ENCODE measurements at places on chromosomes 11 and 22. TPM values are rescaled to one million over a fixed set of nuclear protein-coding genes. Genes with fewer than 3 reads are reported as not detected.

The CRYBB3 gene
- total RNA-seq = not detected

The TNNI2 gene
- total RNA-seq = not detected

The RTN4RL2 gene
- total RNA-seq = 0.72 TPM

The ALDH3B2 gene
- not detected for total RNA-seq

The FOLR2 gene
- not detected for total RNA-seq

The TRPM5 gene
- total RNA-seq = not detected

The SHANK3 gene
- total RNA-seq = 0.12 TPM

The MUC15 gene
- 21.5 TPM for total RNA-seq

The MFRP gene
- total RNA-seq = not detected

The KRTAP5-2 gene
- not detected for total RNA-seq

The ART1 gene
- total RNA-seq = not detected
